ENCODE measurements at places on chromosomes 12 and 14.

DNA sequence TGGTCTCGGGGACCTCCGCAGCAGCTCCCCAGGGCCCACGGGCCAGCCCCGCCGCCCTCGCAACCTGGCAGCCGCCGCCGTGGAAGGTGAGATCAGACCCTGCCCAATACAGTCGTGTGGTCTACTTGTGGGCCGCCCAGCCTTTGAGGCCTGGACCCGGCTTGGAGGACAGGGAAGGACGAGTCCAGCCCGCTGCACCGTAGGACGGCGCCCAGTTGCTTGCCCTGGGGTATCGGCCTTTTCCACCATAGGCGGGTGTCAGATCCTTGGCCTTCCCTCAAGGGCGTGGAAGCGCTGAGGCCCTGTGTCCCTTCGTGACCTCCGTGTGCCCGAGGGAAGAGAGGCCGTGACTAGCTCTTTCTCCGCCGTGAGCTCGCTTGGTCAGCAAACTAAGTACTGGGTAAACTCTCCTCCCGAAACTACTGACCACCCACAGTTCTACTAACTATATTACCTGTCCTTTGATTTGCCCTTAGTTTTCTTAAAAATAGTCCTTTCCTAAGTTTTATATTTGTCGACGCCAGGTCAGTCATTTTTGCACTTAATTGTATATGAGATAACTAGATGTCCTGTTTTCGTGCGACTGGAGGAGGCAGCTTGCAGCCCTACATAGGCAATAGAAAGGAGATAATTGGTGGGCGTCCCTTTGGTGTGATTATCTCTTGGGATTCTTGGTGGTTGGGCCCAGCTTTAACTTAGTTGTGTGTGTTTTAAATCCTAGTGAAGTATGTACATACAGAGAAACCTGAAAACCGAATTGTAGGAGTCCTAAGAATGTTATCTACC lies 757 bp downstream of the SLC25A3 start:
- DNase-seq, result no peak

DNA sequence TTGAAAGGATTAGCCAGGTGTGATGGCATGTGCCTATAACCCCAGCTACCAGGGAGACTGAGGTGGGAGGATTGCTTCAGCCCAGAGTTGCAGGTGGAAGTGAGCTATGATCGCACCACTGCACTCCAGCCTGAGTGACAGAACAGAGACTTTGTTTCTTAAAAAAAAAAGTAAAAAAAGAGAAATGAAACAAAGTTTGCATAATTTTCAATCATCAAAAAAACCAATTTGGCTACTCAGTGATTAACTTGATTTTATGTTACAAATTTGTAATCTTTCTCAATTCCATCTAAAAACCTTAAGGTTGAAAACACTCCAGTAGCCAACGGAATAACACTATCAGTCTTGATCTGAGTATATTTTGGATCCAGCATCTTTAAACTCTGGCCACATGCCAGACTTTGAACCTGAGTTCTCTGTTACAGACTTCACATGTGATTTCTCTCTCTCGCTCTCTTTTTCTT lies 12.6 kb upstream of the DENND5B start:
- DNase-seq, result no peak

DNA sequence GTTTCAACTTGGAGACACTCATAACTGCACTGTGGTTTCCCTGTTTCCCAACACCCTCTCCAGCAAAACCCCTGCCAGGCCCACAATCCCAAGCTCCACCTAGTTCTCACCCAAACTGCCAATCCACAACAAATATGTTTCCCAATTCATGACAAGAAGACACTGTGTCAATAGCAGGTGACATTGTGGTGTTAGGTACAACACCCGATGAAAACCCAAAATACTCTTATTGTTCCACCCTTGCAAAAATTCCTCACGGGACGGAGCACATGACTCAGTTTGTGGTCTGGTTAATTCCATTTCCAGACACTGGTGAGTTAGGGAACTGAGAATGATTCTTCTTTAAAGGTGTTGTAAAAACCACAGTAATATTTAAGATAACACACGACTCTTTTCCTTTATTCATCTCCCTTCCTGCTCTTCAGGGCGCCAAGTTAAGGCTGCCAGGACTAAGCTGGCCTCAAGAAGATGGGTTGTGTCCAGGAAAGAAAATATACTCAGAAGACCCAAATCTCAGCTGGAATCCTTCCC lies 735.5 kb downstream of the MED13L start:
- peak; percentile 67 for DNase-seq

- no peak for DNase-seq
Observed at GRCh38 chr12:121793440-121793837, at the start of gene RHOF. Gene RHOF, minus strand, starts transcription at chr12:121793688. Its CDS starts 55 bp downstream, at chr12:121793633.

DNA sequence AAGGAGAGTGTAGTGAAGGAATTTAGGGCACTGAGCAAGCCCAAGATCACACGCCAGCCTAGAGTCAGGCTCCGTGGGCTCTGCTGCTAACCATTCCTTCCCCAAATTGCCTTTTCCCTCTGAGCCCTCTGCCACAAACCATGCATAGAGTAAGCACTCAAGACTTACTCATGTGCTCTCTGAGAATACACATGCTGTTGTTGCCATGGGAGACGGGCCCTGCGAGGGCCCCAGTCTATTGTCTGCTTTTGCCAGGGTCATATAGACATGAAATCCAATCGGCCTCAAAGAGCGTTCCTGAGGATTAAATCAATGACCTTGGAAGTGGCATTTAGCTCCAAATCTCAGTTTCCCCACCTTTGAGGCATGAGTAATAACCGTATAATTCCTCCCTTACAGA lies 48.7 kb upstream of the WSCD2 start:
- no peak for DNase-seq

DNA sequence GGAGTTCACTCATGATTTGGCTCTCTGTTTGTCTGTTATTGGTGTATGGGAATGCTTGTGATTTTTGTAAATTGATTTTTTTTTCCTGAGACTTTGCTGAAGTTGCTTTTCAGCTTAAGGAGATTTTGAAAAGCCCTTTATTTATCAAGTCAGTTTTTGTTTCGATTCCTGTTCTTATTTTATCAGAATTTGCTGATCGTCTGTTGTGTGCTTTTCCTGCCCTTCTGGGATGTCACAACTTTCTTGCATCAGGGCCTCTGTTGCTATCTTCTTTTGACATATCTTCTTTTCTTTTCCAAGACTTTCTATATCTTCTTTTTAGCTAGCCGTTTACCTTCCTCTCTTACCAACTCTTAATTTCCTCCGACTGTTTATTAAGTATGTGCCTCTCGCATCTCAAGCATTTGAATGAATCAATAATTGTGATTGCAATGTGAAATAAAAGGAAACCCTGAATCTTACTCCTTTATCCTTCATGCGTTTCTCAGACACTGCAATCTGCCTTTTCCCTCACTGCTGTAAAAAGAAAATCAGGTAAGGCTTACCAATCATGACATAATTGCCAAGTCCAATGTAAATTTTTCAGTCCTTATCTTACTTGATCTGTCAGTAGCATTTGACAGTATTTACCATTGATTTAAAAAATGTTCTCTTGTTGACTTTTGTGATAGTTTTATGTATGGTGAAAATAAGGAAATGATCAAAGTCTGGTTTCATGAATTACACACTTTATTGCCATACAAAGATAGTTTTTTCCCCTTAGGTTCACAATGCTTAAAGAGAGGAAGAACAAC lies 53.0 kb downstream of the ETNK1 start:
- no peak for DNase-seq

DNA sequence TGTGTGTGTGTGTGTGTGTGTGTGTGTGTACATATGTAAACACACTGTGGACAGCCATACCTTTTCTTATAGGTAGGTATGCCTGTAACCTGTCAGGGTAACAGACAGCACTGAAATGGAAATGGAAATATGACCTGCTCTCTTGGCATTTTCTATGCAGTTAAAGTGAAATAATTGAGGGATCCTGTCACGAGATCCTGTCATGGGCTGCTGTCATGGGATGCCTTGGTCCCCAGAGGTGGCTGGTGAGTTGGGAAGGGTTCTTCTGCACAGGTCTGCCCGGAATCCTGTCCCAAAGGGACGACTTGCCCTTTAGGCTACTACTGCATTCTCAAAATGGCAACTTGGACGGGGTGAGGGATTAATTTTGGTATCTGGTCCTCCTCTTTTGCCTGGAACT lies 47.3 kb downstream of the ELK3 start:
- no peak for DNase-seq

GRCh38 chr12:113242560-113242959 lies 21.3 kb downstream of the TPCN1 start:
- no peak for DNase-seq

GRCh38 chr14:105028251-105028927 lies 7.5 kb upstream of the CDCA4 start:
- no peak for DNase-seq

DNA sequence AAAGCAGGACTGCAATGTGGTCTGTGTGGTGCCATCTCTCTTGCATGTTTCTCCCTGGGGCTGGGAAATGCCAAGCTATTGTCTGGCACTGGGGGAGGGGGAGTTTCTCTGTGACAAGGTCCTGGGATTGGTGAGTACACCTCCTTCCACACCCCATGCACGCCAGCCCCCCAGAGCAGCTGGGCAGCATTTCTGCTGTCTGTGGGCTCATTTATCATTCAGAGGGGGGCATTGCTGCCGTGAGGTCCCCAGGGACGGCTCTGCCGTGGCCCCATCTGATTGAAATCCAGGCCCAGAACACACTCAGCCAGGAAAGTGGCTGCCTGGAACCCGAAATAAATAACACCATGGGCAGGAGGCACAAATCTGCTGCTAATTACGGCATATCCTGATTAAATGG lies 12.6 kb upstream of the FAM222A start:
- DNase-seq, result no peak

DNA sequence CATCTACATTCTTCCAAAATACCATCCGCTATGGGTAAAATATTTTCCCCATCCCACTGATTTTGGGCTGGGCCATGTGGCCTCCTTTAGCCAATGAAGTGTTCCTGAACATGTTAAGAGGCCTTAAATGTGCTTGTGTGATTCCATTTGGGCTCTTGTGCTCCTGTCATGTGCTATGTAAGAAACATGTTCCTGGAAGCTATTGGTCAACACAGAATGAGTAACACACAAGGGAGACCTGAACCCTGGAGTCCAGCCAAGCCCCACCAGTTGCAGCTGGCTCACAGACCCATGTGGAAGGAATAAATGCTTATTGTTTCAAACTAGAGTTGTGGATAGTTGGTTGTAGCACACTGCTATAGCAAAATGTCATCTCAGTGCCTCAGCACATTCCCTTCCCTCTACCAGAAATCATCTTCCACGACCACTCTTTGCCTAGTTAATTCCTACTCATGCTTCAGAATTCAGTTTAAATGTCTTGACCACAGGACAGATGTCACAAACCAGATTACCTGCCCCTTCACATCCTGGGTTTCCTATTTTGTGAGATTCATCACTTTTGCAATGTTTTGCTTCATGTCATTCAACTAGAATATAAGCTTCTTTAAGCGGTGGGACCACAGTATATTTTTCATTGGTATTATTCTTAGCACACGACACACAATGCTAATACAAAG lies 217.3 kb upstream of the EEA1 start:
- DNase-seq, result peak; percentile 49

GRCh38 chr12:31591380-31591901 lies 505 bp upstream of the DENND5B start:
- DNase-seq, result peak; percentile 15

DNA sequence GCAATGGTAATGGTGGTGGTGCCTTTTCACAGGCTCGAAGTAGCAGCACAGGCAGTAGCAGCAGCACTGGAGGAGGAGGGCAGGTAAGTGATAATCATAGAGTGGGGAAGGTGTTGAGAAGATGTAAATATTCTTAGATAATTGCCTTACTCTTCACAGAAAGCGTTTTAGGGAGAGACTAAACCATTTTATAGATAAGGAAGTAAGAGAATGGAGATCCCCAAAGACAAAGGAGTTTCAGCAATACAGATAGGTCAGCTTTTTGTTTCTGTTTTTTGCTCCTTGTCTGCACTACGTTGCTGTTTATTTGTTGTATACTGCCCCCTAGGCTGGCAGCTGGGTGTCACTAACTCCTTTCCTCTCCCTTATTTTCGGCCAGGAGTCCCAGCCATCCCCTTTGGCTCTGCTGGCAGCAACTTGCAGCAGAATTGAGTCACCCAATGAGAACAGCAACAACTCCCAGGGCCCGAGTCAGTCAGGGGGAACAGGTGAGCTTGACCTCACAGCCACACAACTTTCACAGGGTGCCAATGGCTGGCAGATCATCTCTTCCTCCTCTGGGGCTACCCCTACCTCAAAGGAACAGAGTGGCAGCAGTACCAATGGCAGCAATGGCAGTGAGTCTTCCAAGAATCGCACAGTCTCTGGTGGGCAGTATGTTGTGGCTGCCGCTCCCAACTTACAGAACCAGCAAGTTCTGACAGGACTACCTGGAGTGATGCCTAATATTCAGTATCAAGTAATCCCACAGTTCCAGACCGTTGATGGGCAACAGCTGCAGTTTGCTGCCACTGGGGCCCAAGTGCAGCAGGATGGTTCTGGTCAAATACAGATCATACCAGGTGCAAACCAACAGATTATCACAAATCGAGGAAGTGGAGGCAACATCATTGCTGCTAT lies 2.0 kb downstream of the SP1 start:
- DNase-seq, result peak; percentile 50

DNA sequence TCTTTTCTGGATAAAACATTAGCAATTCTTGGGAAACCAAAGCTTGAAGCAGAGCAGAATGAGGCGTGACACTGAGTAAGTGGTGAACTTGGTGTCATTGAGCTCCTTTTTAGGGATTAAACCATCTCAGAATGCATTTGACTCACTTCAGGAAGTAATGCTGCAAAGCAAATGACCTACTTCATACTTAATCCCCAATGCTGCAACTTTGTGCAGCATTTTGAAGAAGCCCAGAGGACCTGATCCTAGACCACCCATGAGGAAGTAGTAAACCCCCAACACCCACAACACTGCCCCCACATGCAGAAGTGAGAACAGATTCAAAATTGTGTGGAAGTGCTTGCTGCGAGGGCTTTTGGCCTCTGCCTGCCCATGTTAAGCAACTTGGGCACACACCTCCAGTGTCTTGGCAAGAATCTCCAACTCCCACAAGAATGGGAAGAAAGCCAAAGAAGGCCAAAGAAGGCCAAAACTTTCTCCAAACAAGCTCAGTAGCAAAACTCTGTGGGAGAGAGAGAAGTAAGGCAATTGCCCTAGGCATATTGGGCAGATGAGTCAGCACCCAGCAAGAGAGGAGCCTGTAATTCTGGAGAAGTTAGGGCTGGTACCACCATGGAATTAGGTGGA lies 69.2 kb upstream of the ETV6 start:
- DNase-seq, result peak; percentile 93

GRCh38 chr14:51627313-51627712 lies 24.4 kb upstream of the FRMD6 start:
- DNase-seq, result no peak

DNA sequence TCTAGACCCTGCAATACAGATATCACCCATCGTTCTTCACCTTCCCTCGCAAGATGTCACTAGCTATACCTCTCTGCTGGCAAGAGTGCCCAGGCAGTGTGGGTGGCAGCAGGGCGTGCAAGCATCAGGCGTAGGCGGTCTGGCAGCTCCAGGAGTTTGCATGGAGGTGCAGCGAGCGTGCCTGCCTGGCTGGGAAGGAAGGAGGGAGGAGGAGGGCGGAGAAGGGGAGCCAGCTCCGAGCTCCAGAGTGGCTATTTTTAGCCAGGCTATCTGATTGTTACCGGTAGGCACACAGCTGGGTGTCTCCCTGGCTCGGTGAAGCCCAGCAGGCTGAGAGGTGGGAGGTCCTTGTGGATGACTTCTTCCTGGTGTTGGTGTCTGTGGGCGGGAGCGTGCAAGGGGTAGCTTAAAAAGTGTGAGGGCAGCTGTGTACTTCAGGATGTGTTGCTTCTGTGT lies 6.2 kb downstream of the FOXJ2 start:
- DNase-seq, result peak; percentile 30

Measured in HT1080 (cell line).